NCI-H2171 treated with DMSO at 0.1 percent for 48 hours (cell line): ENCODE measurements at places on chromosomes 11 and 22.

DNA sequence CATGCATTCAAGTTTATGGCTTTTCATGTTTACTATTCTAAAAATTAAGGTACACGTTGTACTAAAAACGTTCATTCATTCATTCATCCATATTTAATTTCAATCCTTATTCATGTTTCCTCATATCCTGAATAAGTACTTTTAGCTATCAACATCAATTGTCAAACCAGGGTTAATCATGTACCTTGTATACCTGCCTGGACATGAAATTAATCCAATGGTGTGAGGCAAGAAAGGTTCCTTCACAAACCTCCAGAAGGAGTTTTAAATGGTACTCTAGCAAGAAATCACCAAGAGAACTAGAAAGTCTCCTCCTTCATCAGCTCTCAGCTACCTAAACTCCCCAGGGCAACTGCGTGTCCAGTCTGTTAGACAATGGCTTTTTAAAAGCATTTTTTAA is 33.4 kb downstream of the TMEM123 start:
- DNase-seq, result no peak

GRCh38 chr11:104663190-104664140 is 234.8 kb downstream of the CASP12 start:
- DNase-seq, result no peak

- DNase-seq, result no peak
Observed at GRCh38 chr22:18088825-18089568, 11.2 kb downstream of the PEX26 start.

DNA sequence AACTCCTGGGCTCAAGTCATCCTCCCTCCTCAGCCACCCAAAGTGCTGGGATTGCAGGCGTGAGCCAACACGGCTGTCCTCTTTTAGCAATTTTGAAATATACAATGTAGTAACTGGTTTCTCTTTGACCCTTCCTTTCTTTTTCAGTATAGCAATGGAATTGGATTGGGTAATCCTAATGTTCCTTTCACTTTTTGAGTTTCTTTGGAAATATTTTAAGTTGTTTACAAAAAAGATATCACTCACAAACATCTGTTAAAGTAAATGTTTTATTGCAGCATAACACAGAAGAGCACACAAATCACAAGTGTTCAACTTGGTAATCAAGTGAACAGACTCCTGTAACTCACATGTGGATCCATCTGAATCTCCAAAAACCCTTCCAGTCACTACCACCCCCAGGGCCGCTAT is 44.6 kb upstream of the EP300 start:
- no peak for DNase-seq

DNA sequence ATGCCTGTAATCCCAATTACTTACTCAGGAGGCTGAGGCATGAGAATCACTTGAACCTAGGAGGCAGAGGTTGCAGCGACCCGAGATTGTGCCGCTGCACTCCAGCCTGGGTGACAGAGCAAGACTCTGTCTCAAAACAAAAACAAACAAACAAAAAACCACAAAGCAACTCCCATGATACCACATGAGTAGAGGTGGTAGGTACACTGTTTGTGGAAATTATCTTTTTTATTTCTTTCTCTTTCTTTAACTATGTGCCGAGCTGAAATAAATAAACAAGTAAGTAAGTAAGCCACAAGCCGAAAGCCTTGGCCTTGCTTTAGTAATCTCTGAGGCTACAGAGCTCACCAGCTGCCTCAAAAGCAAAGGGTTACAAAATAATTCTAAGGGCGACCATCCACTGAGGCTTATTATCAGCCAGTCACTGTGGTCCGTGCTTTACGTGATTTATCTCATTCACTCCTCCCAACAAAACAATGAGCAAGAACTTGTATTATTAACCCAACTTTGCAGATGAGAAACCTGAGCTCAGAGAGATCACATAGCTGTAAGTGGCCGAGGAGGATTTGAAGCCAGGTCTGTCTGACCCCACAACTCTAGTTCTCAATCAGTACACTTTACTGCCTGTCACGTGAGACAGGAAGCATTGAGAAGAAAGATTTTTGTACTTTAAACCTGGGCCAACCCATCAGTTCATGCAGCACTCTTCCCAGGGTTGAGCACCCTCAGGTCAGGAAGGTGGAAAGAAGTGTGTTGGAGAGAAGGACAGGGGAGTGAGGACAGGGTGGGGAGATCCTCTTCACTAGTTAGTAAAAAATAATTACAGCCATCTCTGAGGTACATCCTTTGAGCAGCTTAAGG is 69.8 kb upstream of the MTMR2 start:
- no peak for DNase-seq

DNA sequence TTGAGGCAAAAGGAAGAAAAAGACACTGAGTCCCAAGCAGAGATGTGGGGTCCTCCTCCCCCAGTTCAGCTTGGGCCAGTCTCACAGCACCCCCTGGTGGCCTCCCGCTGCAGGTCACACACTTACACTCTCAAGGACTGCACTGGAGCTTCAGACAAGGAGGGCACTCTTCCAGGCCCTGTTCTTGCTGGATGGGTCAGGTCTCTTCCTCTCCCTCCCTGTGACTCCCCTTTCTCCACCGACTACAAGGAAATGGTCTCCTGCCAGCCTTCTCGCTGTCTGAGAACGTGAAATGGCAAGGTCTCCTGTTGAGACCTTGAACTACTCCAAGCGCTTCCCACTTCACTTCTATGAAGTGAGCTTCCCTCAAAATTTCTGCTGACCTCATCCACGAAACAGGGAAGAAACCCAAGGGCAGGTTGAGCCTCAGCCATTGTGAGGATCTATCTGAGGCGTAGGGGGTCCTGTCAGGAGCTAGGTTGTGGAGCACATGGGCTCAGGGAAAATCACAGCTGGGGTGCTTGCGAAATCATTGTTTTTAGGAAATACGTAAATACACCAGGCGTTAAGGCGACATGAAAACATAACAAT is 11.2 kb upstream of the IGLL1 start:
- peak; percentile 27 for DNase-seq

DNA sequence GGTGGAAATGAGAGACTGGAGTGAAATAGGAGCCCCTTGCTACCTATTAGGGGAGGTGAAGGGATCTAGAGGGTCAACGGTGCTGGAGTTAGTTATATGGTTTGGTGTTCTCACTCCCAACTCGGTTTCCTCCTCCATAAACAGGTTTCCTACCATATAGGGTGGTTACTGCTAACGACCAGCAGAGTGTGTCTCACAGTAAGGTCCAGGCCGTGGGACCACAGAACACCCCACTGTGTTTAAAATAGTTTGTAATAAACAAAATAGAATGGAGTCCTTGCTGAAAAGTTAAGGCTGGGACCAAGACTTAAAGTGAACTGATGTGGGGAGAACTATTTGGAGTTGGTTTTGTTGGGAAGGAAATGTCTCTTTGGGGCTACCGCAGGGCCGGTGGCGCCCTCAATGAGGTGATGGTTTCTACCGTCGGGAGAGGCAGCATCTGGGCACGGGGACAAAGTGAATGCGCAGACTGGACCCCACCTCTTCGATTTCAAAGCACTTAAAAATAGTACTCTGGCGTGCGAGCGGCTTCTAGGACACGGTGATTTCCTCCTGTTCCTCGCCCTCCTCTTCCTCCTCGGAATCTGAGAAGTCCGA is 4.5 kb downstream of the DBX1 start:
- DNase-seq, result no peak

DNA sequence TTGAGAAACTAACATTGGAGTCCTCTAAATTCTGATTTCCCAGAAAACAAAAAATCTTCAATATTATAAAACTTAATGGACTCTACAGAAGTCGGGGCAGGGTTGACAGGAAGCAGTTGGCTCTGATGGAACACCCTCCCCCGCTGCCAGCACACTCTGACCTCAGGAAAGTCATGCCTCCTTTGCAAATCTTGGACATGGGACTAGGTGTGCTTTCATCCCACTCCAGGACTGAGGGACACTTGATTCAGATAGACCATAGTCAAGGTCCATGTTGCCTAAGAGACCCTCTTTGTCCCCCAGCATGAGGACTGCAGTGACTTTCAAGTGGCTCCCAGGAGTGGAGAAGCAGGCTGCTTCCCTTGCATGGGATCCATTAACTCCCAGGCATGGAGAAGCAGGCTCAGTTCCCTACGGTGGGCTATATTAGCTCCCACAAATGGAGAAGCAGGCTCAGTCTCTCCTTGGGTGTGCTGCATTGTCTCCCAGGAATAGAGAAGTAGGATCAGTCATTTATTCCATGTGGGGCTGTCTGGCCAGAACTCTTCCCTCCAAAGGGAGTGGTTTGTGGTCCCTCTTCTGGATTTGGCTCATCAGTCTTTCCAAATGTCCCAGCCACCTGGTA is 38.3 kb downstream of the C22orf31 start:
- no peak for DNase-seq

- no peak for DNase-seq
Observed at GRCh38 chr11:28703371-28703770, 595.2 kb downstream of the METTL15 start.

GRCh38 chr11:2898366-2899079 is 12.9 kb upstream of the CDKN1C start:
- no peak for DNase-seq

DNA sequence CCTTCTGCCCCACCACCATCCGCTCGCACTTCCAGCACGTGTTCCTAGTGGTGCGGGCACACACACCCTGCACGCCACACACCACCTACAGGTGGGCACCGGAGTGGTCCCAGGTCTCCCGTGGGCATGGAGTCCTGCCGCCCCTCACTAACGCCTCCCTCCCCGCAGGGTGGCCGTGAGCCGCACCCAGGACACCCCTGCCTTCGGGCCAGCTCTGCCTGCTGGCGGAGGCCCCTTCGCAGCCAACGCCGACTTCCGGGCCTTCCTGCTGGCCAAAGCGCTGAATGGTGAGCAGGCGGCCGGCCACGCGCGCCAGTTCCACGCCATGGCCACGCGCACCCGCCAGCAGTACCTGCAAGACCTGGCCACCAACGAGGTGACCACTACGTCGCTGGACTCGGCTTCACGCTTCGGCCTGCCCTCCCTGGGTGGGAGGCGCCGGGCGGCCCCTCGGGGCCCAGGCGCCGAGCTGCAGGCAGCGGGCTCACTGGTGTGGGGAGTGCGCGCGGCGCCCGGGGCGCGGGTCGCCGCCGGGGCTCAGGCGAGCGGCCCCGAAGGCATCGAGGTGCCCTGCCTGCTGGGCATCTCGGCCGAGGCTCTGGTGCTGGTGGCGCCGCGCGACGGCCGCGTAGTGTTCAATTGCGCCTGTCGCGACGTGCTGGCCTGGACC is 8.5 kb downstream of the SIPA1 start:
- no peak for DNase-seq

GRCh38 chr22:19705181-19705934 is 8.9 kb upstream of the SEPTIN5 start:
- DNase-seq, result no peak

DNA sequence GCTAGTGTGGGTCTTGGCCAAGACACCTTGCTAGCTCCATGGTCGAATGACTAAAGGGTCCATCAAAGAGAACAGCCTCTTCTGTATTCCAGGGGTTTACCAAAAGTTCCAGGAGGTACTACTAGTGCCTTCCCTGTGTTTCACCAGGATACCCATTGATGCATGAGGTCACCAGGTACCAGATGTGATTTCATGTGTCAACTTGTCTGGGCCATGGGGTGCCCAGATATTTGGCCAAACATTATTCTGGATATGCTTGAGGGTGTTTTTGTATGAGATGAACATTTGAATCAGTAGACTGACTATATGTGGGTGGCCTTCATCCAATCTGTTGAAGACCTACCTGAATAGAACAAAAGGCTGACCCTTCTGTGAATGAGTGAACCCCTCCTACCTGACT is 92.8 kb downstream of the GALNT18 start:
- DNase-seq, result no peak

- no peak for DNase-seq
Observed at GRCh38 chr11:61533401-61533800, 24.9 kb downstream of the LRRC10B start.

DNA sequence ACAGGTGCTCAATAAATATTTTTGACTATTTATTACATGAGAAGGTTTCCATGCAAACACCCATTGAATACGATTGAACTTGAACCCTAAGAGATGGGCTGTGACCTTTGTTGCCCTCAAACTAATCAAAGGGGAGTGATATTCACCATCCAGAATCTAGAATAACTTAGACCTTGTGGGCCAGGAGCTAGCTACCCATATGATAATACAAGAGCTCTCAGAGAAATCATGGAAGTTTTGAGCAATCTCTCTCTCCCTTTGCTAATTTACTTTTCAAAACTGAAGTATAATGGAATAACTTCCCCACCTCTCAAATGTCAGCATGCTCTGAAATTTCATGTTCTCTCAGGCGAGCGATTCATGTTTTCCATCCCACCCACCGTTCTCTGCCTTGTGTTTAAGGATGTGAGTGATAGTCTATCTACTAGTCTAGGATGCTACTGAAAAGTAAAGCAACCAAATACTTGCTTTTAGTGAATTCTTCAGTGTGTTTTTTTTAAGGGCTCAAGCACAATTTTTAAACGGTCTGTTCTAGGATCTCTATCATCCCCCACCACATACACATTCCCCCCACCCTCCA is 33.3 kb downstream of the BARX2 start:
- no peak for DNase-seq

- no peak for DNase-seq
Observed at GRCh38 chr11:69881467-69882269, 62.5 kb upstream of the FGF3 start.

GRCh38 chr11:63958008-63958407 is 16.4 kb upstream of the COX8A start:
- peak; percentile 55 for DNase-seq

DNA sequence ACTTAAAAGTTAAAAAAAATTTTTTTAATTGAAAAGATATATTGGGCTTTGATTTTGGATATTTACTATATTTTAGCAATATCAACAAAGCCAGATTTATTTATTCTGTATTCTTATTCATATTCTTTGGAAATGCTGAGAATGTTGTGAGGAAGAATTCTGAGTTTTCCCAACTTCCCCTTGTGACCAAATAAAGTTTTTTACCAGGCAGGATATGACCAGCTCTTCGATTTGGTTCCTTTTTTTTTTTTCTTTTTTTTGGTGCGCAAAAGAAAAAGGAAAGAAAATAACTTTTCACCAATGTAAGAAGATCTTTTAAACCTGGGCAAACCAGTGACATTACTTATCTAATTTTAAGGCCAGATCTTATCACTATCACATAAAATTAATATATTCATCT is 12.9 kb downstream of the TCP11L1 start:
- DNase-seq, result no peak

- DNase-seq, result no peak
Observed at GRCh38 chr11:72406540-72407527, 27.5 kb downstream of the CLPB start.

GRCh38 chr22:47788461-47788860 is 1026.0 kb downstream of the TBC1D22A start:
- no peak for DNase-seq
